ENCODE measurements at places on chromosomes 7 and 10. TPM values are rescaled to one million over a fixed set of nuclear protein-coding genes. Genes with fewer than 3 reads are reported as not detected.
A peak's percentile ranks its signal among the peaks of the same experiment; 100 is the strongest.

- DNase-seq = no peak
Measured at GRCh38 chr10:132536241-132536876, 1.2 kb upstream of the INPP5A start.

DNA sequence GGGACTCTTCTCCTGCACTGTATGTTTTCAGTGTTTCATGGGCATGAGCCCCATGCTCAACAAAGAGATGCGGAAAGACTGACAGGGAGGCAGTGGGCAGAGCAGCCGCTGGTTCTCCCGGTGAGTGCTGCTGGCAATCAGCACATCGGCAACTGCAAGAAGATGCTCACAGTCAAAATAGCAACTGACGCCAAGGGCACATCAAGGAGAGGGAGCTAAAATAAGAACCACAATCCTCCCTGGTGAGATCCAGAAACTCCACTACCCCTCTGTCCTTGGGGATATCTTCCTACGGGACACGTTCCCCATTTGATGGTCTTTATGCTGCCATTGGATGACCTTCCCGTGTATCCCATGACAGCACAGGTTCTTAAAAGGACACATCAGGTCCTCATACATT lies 28.9 kb upstream of the SVIL start:
- DNase-seq = no peak

EPO gene
- not detected for total RNA-seq

APBB1IP gene
- total RNA-seq = not detected

DNA sequence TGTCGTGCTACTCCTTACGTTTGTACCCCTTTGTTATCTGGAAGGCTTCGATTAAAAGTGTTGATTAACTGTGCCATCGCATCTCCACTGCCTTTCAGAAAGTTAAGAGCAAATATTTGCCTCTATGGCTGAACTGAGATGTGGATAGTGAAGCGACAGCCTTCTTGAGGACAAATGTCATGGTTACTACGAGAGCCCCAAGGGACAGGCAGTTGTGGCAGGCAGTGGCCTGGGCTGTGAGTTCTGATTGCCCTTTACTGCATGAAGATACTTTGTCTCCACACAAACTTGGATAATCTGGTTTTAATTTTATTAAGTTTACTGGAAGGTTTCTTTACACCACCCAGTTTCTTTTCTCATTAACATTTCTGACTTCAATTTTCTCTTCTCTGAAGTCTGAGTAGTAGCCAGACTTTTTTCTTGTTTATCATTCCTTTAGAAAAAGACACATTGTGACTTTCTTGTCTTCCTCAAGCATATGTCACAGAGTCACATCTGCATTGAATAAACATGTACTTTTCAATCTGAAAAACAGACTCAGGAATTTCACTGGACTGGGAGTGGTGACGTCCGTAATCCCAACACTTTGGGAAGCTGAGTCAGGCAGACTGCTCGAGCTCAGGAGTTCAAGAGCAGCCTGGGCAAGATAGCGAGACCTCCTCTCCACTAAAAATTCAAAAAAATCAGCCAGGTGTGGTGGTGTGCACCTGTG lies 1.5 kb downstream of the TAS2R41 start:
- no peak for DNase-seq

GRCh38 chr7:223118-223800 lies 30.9 kb downstream of the FAM20C start:
- no peak for DNase-seq

DNA sequence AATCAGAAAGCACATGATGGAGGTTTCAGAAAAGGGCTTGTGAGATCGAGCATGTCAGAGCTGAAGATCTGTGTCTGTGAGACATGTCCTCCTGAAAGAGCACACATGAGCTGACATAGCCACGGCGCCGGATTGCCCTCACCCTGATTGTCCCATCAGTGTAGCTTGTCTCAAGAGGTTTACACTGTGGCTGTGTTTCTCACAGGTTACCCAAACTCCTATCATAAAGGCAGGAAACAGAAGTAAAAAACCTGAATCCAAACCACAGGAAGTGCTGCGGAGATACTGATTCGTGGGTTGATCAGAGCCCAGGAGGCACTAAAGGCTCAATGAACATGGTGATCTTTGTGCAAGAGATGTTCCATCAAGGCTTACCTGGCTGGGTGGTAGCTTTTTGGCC lies 3.9 kb upstream of the ATP6V0E2 start:
- DNase-seq = no peak

DNA sequence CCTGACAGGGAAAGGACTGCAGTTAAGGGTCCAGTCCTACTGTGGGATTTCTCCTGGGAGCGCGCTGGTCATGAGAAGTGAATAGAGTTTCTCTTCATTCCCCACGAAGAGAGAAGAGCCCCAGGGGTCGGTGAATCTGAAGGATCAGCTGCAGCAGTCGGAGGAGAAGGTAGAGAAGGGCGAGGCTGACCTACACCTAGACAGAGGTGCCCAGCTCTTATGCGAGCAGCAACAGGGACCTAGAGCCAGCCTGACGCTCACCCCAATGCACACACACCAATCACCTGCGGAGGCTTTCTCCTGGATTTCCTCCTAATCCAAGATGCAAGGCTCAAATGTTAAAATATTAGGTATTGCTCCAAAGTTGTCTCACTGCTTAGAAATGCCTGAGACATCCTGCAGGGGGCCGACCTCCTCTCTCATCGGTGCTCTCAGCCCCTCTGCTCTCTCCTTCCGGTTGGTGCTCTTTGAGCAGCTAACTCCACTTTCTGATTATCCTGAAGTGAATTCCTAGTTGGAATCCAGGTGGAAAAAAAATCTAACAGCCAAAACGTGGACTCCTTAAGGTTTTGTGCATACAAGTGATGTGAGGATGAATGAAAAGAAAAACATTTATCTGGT lies 176.4 kb downstream of the AHR start:
- peak; percentile 9 for DNase-seq

- no peak for DNase-seq
Measured at GRCh38 chr7:6158424-6159096, 113.9 kb downstream of the CYTH3 start.
